ENCODE measurements at places on chromosomes 3 and 15.

DNA sequence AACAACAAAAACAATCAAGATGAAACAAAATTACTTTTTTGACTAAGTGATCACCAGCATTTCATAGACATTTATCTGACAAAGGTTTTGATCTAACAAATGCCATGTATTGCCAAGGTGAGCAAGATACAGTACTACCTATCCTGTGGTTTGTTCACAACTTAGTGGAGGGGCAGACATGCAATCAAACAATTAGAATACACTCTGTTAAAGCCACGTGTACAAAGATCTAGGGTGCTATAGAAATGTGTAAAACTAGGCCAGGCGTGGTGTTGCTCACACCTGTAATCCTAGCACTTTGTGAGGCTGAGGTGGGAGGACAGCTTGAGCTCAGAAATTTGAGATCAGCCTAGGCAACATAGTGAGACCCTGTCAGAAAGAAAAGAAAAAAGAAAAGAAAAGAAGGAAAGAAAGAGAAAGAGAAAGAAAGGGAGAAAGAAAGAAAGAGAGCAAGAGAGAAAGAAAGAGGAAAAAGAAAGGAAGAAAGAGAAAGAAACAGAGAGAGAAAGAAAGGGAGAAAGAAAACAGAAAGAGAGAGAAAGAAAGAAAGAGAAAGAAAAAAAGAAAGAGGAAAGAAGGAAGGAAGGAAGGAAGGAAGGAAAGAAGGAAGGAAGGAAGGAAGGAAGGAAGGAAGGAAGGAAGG is 1.4 kb upstream of the TRIM69 start:
- no peak for DNase-seq

DNA sequence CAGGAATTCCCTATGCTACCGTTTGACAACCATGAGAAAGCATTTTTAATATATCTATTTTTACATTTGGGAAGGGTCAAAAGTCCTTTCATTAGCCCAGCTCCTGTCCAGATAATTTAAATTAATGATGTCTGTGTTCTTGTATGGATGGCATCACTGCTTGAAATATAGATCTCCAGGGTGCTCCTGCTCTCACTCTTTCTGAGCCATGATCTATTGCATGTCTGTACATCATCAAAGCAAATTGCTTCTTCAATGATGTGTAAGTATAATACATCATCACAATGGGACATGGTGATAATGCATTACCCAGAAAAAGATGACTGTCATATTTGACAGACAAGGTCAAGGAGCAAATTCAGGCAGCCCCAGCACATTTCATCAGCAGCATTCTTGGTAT is 223.6 kb upstream of the CNTN6 start:
- no peak for DNase-seq

DNA sequence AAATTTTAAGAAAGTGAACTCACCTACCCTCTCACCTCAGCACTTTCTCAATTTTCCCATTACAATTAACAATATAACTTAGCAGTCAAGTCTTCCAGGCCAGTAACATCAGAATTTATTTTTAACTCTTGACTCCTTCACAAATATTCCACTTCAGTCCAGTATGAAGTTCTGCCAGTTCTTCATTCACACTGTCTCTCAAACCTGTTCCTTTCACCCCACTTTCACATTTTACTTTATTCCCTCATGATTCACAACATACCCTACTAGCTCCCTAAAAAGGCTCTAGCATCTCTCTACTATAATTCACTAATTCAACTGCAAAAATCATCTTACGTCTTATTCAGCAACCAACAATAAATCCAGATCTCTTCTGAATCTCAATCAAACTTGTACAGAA is 3.8 kb downstream of the GSK3B start:
- DNase-seq: no peak

GRCh38 chr3:179147514-179147872 is 664 bp upstream of the PIK3CA start:
- no peak for DNase-seq

DNA sequence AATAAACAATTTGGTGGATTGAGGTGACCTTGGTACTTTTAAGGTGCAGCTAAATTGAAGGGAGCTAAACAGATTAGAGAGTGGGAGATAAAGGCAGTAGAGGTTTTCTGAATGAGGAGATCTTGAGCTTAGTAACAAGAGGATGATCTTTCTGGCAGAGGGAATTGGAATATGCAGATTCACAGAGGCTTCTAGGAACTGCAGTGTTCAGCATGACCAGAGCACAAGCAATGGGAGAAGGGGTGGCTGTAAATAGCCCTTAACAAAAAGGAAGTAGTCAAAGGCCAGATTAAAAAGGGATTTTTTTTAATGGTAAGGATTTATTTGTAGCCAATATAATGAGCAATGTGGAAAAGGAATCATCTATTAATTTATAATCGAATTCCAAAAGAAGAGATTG is 5.7 kb upstream of the BNIP2 start:
- no peak for DNase-seq

DNA sequence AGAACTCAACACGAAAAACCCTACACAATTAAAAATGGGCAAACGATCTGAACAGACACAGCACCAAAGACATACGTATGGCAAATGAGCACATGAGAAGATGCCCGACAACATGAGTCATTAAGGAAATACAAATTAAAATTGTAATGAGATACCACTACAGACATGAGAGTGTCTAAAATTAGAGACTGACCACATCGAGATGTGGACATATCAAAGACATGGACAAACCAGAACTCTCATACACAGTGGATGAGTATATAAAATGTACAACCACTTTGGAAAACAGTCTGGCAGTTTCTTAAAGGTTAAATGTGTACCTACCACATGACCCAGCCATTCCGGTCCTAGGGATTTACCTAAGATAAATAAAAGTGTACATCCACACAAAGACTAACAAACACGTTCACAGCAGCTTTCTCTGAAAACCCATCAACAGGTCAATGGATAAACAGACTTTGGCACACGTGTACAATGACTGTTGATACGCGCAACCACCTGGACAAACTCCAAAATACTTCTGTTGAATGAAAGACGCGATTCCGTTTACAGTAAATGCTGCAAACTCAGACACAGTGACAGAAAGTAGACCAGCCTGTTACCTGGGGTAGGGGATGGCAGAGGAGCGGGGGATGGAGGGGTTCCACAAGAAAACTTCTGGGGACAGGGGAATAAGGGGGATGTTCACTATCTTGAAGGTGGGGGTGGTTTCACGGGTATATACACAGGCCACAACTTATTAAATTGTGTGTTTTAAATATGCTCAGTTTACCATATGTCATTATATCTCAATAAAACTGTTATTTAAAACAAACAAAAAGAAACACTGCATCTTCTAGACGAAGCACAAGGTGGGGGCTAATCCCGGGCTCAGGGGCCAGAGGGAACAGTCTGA is 2.1 kb downstream of the TNK2 start:
- no peak for DNase-seq
